A549 (cell line): ENCODE measurements at places on chromosomes 6 and 20. TPM values are rescaled to one million over a fixed set of nuclear protein-coding genes. Genes with fewer than 3 reads are reported as not detected.

BMP6 gene
- 3.0 to 8.4 TPM (median 4.5 TPM) in 3 replicates for polyA plus RNA-seq

C6orf15 gene
- not detected in 3 replicates for polyA plus RNA-seq

DNA sequence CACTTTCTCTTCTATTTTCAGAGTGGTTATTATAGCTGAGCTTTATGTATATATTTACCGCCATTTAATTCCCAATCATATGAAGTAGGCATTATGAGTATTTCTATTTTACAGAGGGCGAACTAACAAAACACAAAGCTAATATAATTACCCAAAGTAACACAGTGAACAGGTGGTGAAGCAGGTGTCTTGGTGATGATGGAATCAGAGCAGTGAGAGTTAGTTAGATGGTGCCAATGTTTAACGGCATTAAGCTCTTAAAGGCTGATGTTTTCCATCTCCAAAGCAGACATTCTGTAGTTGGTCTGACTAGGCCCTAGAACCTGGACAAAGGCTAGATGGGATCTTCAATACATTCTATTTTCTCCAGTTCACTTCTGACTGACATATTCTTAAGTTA lies 551.1 kb upstream of the SYNCRIP start:
- DNase-seq: no peak

GRCh38 chr6:135195041-135195440 lies 13.9 kb downstream of the MYB start:
- DNase-seq: no peak

DNA sequence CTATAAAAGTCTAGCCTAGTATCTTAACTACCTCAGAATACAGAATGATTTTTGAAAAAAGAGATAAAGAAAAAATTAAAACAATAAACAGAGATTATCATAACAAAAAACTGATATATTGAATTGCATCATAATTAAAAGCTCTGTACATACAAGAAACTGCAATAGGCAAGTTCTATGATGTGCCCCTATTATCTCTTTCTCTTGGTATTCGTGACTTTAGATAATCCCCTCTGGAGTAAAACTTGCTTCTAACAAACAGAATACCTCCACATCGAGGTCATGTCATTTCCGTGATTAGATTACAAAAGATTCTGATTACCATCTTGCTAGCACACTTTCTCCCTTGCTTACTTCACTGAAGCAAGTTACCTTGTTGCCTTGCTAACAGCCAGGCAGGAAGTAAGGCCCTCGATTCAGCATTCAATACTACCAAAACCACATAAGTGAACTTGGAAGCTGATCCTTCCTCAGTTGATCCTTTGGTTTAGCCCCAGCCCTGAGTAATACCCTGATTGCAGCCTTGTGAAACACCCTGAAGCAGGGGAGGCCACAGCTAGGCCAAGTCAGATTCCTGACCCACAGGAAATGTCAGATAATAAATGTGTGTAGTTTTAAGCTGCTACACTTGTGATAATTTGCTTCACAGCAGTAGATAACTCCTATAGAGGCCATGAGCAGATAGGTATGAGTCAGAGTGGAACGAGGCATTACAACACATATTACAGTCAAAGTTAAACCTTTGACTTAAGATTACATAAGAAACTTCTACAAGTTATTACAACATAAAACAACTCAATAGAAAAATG lies 53.7 kb upstream of the TMX4 start:
- peak; percentile 10 for DNase-seq

- DNase-seq: no peak
Measured at GRCh38 chr20:17674722-17675518, 7.1 kb downstream of the RRBP1 start.

DNA sequence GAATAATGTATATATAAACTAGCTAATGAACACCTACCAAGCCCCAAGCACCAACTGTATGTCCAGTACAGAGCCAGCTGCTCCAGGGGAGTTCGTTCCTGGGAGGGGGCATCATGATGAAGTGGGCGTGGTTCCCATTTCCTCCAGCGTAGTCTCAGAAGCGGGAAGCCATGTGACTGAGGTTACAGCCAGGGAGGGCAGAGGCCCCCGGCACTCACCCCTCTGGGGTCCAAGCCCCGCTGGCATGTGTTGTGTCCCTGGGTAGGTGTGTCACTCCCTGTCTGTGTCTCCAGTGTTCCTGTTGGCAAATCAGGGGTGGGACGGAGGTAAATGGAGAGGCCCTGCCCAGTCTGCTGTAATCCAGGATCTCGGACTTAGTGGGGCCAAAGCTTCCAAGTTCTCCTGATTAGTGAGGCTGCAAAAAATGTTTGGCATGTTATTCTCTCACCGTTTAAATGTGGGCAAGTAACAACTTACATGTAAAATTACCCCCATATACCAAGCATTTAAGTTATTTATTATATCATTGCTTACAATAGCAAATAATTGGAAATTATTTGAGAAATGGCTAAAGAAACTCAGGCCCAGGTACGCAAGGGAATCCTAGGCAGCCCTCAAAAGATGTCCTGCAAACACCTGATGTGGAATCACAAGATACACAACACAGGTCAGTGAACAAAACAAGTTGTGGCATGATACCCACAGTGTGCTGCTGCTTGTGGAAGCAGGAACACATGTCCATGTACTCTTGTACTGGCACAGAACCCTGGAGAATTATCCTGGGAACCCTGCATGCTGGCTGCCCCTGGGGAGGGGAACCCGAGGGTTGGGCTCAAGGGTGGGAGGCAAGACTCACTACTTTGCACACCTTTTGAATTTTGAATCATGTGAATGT lies 22.2 kb downstream of the FAM110A start:
- DNase-seq: no peak

GRCh38 chr6:108585921-108586536 lies 25.3 kb downstream of the FOXO3 start:
- DNase-seq: no peak

DNA sequence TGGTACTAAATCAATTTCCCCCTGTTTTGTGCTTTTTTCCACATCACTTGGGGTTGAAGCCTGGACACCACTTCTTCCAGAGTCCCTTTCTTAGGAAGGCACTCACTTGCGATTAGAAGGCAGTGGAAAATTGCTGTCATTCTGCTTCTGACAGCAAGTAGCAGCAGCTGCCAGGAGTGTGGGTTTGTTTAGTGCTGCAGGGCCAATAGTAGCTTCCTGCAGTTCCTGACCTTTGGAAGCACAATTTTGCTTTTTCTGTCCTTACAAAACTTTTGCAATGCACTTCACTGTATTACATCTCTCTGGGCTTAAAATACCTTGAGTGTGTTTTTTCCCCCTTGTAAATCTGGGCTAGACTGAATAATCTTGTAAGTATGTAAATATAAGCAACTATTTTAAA lies 12.5 kb upstream of the HLA-DRA start:
- DNase-seq: no peak
